ENCODE measurements at places on chromosomes 12 and 14. TPM values are rescaled to one million over a fixed set of nuclear protein-coding genes. Genes with fewer than 3 reads are reported as not detected.
A peak's percentile ranks its signal among the peaks of the same experiment; 100 is the strongest.

DNA sequence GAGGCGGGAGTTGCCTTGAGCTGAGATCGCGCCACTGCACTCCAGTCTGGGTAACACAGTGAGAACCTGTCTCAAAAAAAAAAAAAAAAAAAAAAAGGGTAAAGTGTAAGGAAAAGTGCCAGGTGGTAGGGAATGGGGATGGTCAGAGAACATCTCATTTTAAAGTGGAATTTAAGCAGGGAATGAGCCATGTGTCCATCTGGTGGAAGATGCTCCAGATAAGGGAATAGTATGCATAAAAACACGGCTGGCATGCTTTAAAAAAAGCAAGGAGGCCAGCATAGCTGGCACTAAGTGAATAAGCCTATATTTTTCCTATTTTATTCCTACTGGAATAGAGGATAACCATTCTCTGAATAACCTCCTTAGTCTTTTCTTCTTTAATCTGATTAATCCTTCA lies 33.7 kb downstream of the FAM186A start:
- DNase-seq: no peak

DNA sequence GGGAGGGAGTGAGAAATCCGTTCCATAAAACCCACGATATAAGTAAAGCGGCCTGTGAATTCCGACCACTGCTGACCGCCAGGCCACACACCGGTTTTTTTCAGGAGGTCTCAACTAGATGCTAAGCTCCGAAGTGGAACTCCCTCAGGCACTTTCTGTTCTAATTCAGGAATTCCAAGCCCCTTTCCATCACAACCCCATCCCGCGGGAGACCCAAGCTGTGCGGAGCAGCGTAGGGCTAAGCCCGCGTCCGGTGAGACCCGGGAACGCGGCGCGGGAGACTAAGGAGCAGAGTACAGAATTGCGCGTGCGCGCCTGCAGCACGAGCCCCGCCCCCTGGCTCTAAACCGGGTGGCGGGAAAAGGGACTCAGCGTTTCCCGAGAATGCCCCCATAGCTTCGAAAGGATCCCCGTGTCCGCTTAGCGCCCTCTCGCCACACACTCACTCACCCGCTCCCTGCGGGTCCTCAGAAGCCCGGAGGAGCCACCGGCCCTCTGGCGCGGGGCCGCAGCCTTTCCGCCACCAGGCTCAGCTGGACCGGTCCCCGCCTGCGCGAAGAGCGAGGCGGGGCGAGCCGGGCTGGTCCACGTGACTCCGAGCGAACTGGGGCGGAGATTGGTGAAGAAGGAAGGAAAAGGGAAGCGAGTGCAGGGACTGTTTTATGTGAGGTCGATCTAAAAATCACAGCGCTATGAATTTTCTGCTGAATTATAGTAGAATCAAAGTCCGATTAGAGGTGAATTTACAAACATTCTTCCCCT lies at the start of gene TIMELESS:
TIMELESS (minus strand) TSS at position 567 of the 762 bp plus-strand sequence. CDS start 15,256 bp downstream, outside the sequence.
- peak; percentile 87 for DNase-seq

DNA sequence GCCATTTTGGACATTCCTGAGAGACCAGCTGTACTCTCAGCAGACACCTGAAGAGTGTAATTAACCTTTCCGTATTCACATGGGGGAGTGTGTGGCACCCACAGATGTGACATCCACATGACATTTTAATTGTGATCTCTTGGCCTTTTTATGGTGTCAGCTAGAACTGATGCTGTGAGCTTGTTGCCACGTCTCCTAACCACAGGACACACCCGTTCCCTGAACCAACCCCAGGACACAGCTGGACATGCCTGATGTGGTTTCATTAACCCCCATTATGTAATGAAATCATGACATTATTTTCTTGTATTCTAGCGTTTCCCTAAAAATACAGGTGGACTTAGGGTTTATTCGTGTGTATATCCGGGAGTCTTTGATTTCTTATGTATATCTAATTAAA lies 1036.1 kb downstream of the TMEM121 start:
- DNase-seq: no peak

GRCh38 chr14:44283836-44284235 lies 223.2 kb downstream of the FSCB start:
- DNase-seq: no peak

- no peak for DNase-seq
These were observed 134.1 kb downstream of the GPHN start for GRCh38 chr14:66641861-66642635.

DEPDC4 gene
- 0.29 TPM for polyA plus RNA-seq

ETNK1 gene
- 26.2 TPM for polyA plus RNA-seq

TAS2R50 gene
- not detected for polyA plus RNA-seq
